ENCODE measurements at places on chromosomes 16 and 17. TPM values are rescaled to one million over a fixed set of nuclear protein-coding genes. Genes with fewer than 3 reads are reported as not detected.

HSF5 gene
- total RNA-seq = not detected

SKA2 gene
- total RNA-seq = 33.8 TPM

WNK4 gene
- 0.57 TPM for total RNA-seq

CPHXL2 gene
- not detected for total RNA-seq

NHLRC4 gene
- 0.14 TPM for total RNA-seq

ST6GALNAC1 gene
- total RNA-seq = 9.3 TPM

CMTM2 gene
- not detected for total RNA-seq

SLC22A31 gene
- 0.14 TPM for total RNA-seq

ABCA8 gene
- not detected for total RNA-seq

GALK1 gene
- 16.0 TPM for total RNA-seq

Measured in nasal cavity respiratory epithelium epithelial cell of viscerocranial mucosa (primary cell).